KBM-7 (cell line): ENCODE measurements at places on chromosomes 5 and 9.

GRCh38 chr5:119410448-119411159 lies 41.7 kb upstream of the HSD17B4 start:
- no peak for DNase-seq

- no peak for DNase-seq
Measured at GRCh38 chr5:39200081-39200480, 19.3 kb downstream of the FYB1 start.

- no peak for DNase-seq
Measured at GRCh38 chr5:174309131-174309795, 263.8 kb downstream of the NSG2 start.

GRCh38 chr5:101785090-101785489 lies 511.0 kb downstream of the SLCO4C1 start:
- no peak for DNase-seq

DNA sequence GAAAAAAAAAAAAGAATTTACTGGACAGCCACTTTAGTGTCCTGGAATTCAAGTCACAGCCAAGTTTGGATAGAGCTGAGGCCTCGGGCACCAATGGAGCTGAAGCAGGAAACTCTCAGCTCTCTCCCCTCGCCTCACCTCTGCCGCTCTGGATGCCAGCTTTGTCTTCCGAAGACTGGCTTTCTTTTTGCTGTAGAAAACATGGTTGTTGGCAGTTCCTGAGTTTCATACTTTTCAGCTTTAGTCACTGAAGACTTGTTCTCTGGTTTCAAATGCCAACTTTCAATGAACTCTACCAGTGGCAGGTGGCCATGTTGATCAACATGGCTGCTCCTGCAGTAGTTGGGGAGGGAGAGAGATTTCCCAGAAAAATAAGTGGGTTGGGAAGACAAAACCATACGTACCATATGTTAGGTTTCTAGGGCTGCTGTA lies 142.2 kb downstream of the SNX18 start:
- DNase-seq: no peak

- DNase-seq: no peak
Measured at GRCh38 chr9:134624137-134624591, 17.4 kb upstream of the COL5A1 start.

DNA sequence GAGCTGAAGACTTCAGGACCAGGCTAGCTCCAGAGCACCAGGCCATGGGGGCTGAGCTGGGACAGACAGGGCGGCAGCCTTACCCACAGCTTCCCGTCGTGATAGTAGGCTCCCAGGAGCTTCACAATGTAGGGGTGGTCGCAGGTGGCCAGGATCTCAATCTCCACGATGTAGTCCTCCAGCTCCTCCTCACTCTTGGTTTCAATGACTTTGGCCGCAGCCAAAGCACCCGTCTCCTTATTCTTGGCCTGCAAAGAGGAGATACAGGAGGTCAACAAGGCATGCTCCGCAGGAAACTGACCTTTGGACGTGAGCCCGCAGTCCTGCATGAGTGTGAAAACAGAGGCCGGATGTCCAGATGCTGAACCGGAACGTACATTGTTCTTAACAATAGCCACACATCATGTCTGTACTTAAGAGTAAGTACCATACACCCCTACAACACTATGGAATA lies 31.5 kb downstream of the STK10 start:
- DNase-seq: no peak

DNA sequence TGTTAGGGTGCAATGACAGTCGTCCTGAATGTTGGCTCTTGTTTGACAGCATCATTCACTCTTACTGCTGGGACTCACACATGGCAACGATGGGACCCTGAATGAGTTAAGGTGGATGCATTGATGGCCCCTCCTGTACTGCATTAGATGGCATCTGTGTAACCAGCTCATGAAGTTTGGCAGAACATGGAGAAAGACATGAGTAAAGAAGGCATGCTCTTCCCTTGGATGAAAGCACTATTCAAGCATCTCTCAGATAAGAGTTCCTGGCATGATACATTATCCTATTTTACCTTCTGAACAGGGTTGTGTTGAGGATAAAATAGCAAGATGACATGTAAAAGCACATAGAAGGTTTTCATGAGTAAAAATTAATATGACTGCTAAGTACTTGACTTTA lies 142.2 kb upstream of the GAS1 start:
- no peak for DNase-seq

DNA sequence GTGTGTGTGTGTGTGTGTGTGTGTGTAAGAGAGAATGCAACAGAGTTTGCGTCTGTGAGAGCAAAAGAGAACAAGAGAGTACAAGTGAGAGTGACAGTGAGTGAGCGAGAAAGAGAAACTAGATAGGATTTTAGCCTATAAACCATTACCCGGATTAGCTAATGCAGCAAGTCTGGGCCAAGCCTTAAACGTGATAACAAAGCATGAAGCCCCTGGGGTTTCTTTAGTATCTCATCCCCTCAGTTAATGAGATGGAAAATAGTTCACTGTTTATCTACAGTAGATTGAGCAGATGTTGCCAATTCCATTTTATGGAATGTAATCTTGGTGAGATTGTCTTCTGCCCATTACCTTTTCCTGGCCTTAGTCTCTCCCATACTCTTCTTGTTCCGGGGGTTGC lies 114.5 kb downstream of the MAT2B start:
- no peak for DNase-seq

DNA sequence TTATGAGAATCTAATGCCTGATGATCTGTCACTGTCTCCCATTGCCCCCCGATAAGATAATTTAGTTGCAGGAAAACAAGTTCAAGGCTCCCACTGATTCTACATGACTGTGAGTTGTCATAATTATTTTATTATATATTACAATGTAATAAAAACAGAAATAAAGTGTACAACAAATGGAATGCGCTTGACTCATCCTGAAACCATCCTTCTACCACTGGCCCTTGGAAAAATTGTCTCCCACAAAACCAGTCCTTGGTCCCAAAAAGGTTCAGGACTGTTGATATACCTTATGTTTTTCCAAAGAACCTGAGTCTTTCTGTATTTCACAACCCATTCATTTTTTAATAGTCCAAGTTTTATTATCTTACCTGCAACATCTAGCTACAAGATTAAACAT lies 403.5 kb downstream of the TAF11L14 start:
- no peak for DNase-seq

DNA sequence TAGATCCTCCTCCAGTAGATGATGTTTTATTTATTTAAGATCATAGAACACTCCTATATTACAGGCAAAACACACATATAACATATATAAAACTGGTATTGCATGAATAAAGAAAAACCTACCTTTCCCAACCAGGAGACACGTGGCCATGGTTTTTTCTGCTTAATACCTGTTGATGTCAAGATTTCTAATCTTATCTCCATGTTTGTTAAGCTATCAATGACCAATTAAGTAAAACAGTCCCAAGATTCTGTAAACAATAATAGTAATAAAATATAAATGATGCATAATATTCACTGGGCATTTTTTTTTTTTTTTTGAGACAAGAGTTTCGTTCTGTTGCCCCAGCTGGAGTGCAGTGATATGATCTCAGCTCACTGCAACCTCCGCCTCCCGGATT lies 1.7 kb downstream of the CPLANE1 start:
- DNase-seq: no peak

DNA sequence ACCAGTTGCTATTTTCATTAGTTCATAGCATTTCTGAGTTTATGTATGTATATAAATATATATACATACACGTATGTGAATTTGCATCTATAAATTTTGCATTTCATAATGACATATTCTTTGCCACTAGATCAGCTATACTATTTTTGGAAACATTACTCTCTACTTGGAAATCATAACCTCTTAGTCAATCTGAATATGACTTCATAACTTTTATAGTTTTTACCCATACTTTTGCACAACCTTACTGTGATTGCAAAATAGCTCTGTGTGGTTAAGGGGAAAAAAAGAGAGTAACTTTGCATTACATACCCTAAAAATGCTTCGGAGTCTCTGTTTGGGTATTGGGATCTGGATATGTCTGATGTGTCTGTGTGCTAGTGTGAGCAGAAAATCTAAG lies 44.9 kb upstream of the ADAMTSL1 start:
- no peak for DNase-seq

GRCh38 chr5:90786756-90787155 lies 228.2 kb downstream of the ADGRV1 start:
- DNase-seq: no peak

DNA sequence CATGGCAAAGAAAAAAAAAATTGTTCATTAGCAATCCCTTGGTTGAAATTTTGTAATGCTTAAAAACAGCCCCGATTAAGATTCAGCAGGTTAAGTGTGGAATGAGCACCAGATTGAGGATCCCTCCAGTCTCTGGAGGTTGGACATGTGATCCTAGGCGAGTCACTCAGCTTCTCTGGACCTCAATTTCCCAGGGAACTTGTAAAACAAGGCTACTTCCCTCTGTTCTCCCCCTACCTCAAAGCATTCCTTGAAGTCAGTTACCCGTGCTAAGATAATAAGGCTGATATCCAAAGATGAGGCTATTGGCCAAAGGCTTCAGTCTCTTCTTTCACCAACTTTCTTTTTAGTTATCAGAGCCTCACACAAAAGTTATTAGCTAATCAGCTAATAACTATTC lies 2.9 kb downstream of the KLHL3 start:
- no peak for DNase-seq

DNA sequence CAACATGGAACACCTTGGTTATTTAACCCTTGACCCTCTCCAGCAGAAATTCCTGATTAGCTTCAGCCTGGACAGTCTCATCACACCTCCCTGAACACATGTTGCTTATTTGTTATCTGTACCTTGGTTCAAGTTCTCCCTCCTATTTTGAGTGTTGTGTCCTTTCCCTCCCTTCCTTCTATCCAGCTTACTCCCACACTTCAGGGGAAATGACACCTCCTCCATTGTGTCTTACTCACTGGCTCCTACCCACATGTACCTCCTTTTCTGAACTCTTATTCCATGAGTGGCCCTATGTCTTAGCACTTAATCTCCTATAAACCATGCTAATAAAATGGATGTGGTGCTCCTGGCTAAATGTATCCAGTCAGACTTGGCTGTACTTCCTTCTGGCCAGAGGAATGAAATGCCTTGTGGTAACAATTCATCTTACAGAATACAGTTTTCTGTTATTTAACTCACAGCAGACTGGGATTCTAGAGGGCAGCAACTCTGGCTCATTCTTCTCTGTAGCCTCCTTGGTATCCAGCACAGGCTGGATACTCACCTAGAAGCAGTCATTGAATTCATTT lies 11.2 kb downstream of the LIX1 start:
- no peak for DNase-seq

DNA sequence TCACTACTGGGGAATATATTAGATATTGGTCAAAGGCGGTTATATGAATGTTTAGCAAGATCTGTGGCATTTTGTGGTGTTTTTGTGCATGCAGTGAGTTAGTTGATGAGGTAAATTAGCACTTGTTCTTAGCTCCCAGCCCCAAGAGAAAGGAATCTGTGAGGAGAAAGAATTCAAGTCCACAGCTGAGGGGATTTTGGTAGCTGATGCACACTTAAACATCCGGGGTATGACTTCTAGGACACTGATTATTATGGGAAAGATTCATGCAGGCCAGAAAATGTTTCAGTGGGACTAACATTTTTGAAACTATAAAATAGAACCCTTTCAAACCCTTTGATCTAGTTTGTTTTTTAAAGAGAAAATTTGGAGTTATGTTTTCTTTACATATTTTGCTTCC lies 118.2 kb upstream of the RPS23 start:
- no peak for DNase-seq

DNA sequence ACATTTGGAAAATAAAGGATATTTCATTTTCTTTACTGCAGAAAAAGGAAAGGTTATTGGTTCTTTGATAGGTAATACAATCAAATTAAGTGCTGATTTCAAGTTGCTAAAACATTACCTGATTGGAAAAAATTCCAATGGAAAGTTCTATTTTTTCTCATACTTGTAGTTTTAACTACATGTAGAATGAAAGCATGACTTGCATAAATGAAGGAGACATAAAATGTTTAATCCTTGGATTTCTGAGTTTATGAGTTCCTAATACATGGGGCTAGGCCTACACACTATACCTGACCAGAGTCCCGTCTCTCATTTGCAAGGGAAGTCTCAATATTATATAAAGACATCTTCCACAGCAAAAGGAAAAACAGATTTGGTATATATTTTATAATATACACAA lies 5.2 kb upstream of the MEIKIN start:
- no peak for DNase-seq

- no peak for DNase-seq
Measured at GRCh38 chr9:61671276-61671973, 481.6 kb downstream of the SPATA31A7 start.

DNA sequence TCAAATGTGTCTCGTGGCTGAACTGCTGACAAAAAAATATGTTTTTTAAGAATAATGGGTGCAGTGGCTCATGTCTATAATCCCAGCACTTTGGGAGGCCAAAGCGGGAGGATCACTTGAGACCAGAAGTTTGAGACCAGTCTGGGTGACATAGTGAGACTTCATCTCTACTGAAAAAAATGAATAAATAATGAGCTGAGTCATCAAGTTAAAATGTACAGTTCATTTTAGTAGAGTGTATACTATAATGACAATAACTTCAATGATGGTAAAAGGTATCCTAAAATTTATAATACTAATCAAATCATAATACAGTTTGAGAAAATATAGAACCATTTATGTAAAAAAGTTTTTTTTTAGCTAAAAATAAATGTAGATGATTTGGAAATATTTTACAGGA lies 37.9 kb upstream of the TJP2 start:
- no peak for DNase-seq

DNA sequence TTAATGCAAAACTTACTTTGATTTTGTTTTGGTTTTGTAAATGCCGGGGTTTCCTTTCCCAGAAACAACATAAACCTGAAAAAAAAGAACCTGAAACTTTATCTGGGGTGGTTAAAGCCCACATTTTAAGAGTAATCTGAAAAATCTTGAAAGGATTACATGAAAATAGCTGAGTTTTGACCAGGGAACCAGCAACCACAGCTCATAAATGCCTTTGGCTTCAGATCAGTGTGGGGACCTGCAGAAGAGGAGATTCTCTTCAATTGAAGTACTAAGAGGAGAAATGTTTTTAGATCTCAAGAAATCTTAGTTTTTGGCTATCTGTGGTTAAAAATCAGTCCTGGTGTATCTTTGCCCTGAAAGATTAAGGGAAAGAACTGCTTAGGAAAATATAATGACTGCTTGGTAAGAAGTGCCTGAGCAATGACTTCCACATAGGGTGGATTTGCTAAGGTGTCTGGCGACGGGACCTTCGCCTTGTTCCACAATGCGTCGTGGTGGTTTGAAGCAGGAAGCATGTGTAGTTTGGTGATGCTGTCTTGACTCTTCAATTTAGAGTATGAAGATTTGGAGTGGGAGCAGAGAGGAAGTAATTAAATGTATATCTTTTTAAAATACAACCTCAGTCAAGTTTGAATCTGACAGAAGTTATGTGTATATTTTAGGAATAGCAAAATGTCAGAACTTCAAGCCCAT lies 186.5 kb downstream of the MAN2A1 start:
- DNase-seq: peak; percentile 24

DNA sequence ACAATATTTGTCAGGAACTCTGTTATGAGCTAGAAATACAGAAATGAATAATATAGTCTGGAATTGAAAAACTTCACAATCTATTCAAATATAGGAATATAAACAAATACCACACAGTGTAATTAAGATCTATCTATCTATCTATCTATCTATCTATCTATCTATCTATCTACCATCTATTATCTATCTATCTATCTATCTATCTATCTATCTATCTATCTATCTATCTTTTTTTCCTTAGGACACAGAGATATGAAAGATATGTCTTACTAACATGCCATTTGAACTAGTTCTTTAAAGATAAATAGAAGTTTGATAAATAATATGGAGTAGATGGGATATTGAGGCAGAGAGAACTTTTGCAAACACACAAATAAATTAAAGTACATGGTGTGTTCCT lies 357.8 kb downstream of the PARP8 start:
- no peak for DNase-seq
